Activated CD4-positive, alpha-beta T cell treated with anti-CD3 and anti-CD28 coated beads, Interleukin-2, amount 50 U/mL, for 4 hours (primary cell): ENCODE measurements at places on chromosomes 7 and 10.
A peak's percentile ranks its signal among the peaks of the same experiment; 100 is the strongest.

- no peak for DNase-seq
Observed at GRCh38 chr7:149022756-149023360, 5.4 kb downstream of the PDIA4 start.

DNA sequence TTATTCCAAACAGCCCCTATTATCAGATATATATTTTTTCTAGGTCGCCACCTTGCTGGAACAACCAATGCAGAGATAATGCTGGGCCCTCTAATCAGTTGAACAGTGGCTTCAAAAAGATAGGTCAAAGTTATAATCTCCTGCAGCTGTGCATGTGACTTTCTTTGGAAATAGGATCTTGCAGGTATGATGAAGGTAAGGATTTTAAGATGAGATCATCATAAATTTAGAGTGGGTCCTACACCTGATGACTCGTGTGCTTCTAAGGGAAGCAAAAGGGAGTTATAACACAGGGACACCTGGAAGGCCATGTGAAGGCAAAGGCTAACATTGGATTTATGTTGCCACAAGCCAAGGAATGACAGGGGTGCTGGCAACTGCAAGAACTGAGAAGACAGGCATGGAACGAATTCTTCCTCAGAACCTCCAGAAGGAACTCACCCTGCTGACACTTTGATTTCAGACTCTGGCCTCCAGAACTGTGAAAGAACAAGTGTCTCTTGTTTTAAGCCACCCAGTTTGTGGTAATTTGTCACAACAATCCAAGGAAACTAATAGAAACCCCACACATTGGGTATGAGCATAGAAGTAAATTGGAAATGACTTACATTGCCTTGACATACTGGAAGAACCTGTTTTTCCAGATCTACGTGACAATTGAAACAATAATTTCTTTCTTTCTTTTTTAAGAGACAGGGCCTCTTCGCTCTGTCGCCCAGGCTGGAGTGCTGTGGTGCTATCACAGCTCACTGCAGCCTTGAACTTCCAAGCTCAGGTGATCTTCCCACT lies 34.4 kb downstream of the CCDC71L start:
- no peak for DNase-seq

- no peak for DNase-seq
Observed at GRCh38 chr10:96700374-96701099, 19.8 kb downstream of the PIK3AP1 start.

DNA sequence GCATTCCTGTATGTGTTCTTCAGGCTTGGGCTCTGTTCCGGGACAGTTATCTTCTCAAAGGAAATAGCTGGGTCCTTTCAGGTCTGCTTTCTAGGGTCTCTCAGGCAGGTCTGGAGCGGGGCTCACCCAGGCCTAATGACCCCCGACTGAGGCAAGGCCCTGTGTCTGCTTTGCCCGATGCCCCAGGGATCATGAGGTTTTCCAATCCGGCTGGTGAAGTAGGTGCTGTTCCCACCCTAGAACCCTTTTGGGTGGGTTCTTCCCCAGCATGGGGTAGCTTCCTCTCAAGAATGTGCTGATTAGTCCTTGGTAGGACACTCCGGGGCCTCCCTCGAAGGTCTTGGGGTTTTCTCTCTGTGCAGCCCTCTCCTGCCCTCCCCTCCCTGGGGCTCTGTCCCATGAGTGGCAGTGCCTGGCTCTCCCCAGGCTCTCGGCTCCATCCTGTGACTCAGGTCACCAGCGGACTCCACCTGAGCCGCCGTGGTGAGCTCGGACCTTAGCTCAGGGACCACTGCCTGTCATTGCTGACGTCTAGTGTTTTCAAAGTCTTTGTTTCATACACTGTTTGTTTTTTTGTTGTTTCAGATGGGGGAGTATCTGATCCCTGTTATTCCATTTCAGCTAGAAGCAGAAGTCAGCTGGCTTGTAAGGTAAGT lies 71.0 kb upstream of the NKX6-2 start:
- no peak for DNase-seq

GRCh38 chr7:135159359-135160085 lies 11.0 kb downstream of the CYREN start:
- no peak for DNase-seq

- DNase-seq: no peak
Observed at GRCh38 chr10:74194999-74195398, 44.0 kb downstream of the ADK start.

DNA sequence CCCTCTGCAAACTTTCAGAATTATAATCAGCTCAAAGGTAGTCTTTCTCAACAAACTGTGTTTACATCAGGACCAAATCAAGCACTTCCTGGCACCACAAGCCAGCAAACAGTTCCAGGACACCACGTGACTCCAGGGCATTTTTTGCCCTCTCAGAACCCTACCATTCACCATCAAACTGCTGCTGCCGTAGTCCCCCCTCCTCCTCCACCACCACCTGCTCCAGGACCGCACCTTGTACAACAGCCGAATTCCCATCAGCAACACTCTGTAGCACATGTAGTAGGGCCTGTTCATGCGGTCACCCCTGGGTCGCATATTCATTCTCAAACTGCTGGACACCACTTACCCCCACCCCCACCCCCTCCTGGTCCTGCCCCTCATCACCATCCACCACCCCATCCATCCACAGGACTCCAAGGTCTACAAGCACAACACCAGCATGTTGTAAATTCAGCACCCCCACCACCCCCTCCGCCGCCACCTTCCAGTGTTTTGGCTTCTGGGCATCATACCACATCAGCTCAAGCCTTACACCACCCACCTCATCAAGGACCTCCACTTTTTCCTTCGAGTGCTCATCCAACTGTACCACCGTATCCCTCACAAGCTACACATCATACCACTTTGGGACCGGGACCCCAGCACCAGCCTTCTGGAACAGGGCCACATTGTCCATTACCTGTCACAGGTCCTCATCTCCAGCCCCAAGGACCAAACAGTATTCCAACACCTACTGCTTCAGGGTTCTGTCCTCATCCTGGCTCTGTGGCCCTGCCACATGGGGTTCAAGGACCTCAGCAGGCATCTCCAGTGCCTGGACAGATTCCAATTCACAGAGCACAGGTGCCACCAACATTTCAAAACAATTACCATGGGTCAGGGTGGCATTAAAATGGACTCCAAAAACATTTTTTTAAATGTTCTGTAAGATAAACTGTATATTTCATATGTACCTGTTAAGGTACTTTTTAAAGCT lies 98.7 kb downstream of the KMT2E start:
- no peak for DNase-seq

DNA sequence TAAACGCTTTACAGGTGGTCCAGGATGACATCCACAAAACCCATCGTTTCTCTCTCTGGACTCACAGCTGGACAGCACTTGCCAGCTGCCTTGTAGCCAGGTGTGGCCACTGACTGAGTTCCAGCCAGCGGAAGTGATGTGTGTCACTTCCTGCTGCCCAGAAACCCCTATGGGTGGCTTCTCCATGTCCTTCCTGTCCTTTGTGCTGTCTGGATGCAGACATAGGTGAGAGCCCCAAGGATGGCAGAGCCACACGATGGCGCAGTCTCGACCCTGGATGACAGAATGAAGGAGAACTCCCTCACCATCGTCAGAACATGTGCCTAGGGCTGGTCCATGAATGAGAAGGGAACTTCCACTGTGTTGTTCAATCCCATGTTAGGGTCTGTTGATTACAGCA lies 22.1 kb downstream of the NMT2 start:
- DNase-seq: no peak

DNA sequence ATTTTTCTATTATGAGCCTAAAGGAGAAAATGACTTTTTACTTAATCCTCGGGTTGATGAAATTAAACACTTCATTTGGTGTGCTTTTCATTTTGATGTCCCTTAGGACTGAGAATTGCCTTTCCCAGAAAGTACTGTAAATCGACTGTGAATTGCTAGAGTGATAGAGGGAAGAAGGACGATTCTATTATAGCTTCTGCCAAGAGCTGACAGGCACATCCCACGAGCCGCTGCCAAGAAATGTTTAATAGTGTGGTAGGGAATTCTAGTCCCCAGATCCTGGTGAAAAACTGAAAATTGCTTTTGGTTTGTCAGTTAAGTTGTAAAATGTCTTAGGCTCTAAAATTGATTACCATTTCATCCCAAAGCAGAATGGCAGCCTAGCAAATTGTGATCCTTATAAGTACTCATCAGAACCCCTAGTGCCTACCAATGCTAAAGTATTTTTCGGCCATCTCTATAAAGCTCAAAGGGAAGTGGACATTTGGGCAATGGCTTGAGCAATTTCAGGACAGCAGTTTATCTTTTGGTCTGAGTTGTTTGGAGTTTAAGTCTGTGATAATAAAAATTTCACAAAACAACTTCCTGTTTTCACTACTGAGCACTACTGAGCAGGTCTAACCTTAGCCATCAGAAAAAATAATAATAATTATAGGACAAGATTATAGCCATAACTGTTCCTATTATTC lies 44.6 kb upstream of the HYCC1 start:
- no peak for DNase-seq

GRCh38 chr10:70418229-70418628 lies 14.3 kb downstream of the EIF4EBP2 start:
- no peak for DNase-seq

DNA sequence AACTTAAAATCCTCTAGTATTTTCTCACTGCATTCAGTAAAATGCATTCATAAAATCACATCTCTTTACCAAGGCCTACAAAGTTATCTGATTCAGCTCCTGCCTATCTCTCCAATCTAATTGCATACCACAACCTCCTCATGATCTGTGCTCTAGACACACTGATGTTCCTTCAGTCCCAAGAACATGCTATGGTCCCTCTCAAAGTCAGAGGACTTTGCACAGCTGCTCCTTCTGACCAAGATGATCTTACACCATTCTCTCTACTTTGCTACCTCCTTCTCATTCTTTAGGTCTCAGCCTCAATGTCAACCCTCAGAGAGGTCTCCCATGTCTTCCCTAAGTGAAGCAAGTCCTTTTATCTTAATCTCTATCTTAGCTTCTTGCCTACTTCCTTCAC lies 45.5 kb downstream of the CAV1 start:
- DNase-seq: no peak

GRCh38 chr10:48577158-48577557 lies 27.7 kb downstream of the ARHGAP22 start:
- DNase-seq: no peak

DNA sequence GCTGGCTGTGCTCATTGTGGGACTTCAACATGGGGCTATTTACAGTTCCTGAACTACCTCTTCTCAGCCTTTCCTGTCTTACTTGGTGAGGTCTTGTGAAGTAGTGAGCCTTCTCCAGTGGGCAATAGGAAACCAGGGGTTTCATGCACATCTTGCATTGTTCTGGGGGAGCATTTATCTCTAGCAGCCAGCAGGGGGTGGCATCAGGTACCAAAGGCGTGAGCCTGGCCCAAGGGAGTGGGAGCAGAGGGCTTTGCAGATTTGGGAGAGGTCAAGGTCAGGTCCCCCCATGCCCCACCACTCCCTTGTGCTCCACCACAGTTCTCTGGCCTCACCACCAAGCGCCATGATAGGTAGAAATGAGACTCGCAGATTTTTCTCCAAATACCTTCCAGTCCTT lies 85.4 kb upstream of the NPTX2 start:
- no peak for DNase-seq

- no peak for DNase-seq
Observed at GRCh38 chr10:63323701-63324494, 141.9 kb downstream of the JMJD1C start.

GRCh38 chr7:16189026-16189715 lies 232.2 kb downstream of the CRPPA start:
- DNase-seq: no peak

DNA sequence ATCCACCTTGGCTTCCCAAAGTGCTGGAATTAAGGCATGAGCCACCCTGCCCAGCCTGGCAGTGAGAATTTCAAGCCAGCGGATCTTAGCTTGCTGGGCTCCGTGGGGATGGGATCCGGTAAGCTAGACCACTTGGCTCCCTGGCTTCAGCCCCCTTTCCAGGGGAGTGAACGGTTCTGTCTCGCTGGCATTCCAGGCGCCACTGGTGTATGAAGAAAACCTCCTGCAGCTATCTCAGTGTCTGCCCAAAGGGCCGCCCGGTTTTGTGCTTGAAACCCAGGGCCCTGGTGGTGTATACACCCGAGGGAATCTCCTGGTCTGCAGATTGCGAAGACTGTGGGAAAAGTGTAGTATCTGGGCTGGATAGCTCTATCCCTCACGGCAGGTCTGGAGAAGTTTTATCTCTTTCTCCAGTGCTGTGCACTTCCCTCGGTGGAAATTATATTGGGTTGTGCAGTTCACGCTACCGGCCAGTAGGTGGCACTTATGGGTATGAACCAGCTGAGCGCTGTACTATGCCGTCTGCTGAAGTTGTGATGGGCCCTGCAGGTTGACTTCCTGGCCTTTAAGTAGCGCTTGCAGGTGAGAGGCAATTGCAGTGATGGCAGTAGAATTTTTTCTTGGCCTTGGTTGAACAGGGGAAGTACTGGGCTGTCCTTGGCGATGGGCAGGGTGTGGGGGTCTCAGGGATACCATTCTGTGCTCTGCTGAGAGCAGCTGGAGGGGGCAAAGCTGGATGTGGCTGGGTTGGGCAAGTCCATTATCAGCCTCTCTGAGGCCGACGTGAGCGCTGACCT lies 138.0 kb upstream of the MTPN start:
- peak; percentile 24 for DNase-seq

- DNase-seq: no peak
Observed at GRCh38 chr10:114420811-114421485, 16.6 kb upstream of the AFAP1L2 start.

GRCh38 chr7:24604630-24605029 lies 31.4 kb downstream of the PALS2 start:
- DNase-seq: no peak

- DNase-seq: no peak
Observed at GRCh38 chr10:4093438-4093837, 308.4 kb upstream of the KLF6 start.

DNA sequence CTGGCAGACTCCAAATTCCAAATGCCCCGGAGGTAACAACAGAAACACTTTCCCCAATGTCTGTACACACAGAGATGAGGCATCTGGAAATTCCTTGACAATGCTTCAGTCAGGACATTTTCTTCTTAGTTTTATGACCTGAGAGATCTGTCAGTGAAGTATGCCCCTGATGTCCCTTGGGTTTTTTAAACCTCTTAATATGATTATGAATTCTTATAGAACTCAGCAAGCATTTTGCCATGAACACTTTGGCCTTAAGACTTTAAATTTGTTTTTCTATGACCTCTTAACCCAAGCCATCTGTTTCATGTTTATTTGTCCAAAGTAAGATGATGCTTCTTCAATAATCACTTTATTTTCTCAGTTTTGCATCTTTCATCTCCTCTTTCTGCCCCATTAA lies 1206.2 kb downstream of the GATA3 start:
- DNase-seq: no peak

DNA sequence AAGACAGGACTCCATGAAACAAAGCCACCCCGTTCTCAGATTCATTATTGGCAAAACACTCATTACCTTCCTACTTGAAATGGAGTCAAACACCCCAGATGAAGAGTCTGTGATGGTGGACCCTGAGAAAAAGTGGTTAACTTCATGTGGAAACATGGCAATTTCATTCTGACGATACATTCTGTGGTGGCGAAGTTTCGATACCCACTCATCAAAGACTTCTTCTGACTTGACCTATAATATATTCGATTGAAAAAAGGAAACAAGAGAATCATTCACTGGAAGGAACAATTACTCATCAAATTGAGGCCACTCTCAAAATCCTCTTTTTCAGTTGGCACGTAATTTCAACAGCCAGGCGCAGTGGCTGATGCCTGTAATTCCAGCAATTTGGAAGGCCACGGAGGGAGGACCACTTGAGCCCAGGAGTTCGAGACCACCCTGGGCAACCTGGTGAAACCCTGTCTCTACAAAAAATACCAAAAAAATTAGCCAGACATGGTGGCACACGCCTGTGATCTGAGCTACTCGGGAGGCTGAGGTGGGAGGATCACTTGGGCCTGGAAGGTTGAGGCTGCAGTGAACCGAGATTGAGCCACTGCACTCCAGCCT lies 108.8 kb upstream of the GSDME start:
- no peak for DNase-seq

- no peak for DNase-seq
Observed at GRCh38 chr7:6650521-6651011, 13.4 kb downstream of the ZNF316 start.
